ENCODE measurements at places on chromosomes 7 and 10.
A peak's percentile ranks its signal among the peaks of the same experiment; 100 is the strongest.

- no peak for DNase-seq
Observed at GRCh38 chr7:75546237-75547015, 54.3 kb downstream of the SPDYE5 start.

DNA sequence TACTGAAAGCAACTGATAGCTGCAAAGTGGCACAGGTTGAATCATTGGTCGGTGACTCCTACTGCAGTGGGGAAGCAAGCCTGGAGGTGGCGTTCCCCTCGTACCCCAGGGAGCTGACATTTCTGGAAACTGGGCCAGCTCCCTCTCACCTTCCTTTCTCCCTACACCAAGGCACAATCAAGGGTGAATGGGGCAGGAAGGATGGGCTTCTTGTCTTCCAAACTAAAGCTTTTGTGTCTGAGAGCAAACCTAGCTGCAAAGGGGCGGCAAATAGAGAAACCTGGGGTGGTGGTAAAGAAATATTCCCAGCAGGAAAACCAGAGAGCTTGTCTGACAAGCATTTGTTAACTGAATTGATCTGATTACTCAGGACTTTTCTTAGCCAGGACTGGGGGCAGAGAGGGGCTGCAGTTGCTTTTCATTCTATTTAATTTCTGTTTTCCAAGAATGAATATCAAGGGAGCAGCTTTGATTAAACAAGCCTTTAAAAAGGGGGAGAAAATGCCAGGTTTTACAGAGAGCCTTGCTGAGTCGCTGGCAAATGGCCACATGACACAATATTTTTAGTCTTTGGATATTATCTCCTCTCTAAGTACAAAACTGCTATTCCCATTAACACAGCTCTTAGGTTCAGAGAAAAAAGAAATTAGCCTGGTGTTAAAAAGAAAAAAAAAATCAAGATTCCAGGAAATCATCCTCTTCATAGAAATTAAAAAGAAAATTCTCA, 27.8 kb downstream of the CDHR3 start:
- DNase-seq = no peak

DNA sequence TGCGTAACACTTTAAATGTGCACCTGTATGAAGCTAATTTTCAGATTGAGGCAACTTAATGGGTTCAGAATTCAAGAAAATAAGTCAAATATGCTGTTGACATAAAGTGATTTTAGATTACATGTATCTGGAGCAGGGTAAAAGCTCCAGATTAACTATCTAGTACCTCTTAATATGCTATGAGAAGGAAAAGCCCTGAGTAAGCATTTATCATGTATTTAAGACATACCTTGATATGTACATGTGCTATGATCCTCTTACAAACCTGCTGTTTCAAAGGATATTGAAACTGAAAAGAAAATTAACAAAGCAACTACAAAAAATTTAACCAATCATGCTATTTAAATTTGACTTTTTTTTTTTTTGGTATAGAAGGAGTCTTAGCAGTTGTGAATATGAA, 4.5 kb downstream of the SPAG6 start:
- DNase-seq = no peak

- DNase-seq = no peak
Observed at GRCh38 chr10:45433716-45434469, 59.9 kb downstream of the ALOX5 start.

- DNase-seq = no peak
Observed at GRCh38 chr10:127790066-127790624, 53.2 kb downstream of the FOXI2 start.

GRCh38 chr7:70487886-70488285, 644.1 kb upstream of the GALNT17 start:
- no peak for DNase-seq

- DNase-seq = no peak
Observed at GRCh38 chr7:1369916-1370657, 89.2 kb downstream of the MICALL2 start.

- DNase-seq = no peak
Observed at GRCh38 chr10:31602541-31603234, 283.7 kb downstream of the ZEB1 start.

DNA sequence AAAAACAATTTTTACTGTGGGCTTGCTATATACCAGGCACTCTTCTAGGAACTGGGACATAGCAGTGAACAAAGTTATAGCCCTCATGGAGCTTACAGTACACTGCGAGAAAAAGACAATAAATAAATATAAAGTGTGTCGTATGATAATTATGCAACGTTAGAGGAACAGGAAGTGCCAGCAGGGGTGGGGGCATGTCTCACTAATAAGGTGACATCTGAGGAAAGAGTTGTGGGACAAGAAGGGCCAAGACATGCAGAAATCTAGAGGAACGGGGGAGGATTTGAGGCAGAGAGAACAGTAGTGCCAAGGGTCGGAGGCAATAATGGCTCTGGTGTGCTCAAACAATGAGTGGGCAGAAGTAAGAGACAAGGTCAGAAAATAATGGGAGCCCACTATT, 52.8 kb downstream of the LMBR1 start:
- DNase-seq = no peak

DNA sequence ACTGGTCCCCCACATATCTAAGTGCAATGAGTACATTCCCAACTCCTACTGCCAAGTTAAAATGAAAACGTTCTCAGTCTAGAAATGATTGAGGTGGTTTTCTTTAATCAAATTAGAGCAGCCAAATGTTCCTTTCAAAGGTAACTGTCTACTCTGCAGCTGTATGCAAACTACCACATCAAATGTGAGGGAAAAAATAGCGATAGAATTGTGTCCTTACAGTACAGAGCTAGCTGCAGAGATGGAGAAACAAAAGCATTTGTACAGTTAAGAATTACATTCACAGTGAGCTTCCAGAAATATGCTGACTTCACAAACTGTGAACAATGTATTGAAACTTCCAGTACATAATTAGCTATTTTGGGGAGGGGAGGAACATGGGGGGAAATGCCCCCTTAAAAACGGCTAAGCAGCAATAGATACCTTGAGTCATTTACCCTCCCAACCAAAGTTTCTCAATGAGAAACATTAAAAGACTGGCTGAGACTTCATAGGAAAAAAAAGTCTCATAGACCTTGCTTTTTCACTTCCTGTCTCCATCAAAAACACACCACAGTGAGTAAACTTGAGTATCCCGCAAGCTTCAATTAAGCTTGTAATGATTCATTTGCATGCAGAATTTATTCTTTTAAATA, 22.9 kb downstream of the CDK6 start:
- peak; percentile 47 for DNase-seq

DNA sequence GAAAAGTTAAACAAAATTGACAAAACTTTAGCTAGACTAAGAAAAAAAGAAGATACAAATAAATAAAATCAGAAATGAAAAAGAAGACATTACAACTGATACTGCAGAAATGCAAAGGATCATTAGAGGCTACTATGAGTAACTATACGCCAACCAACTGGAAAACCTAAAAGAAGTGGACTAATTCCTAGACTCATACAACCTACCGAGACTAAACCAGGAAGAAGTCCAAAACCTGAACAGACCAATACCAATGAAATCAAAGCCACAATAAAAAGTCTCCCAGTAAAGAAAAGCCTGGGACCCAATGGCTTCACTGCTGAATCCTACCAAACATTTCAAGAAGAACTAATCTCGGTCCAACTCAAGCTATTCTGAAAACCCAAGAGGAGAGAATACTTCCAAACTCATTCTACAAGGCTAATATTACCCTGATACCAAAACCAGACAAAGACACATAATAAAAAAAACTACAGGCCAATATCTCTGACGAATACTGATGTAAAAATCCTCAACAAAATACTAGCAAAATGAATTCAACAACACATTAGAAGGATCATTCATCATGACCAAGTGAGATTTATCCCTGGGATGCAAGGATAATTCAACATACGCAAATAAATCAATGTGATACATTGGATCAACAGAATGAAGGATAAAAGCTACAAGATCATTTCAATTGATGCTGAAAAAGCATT, 20.3 kb downstream of the ELAPOR2 start:
- no peak for DNase-seq

GRCh38 chr10:88932539-88933256, 19.9 kb downstream of the ACTA2 start:
- DNase-seq = peak; percentile 50

DNA sequence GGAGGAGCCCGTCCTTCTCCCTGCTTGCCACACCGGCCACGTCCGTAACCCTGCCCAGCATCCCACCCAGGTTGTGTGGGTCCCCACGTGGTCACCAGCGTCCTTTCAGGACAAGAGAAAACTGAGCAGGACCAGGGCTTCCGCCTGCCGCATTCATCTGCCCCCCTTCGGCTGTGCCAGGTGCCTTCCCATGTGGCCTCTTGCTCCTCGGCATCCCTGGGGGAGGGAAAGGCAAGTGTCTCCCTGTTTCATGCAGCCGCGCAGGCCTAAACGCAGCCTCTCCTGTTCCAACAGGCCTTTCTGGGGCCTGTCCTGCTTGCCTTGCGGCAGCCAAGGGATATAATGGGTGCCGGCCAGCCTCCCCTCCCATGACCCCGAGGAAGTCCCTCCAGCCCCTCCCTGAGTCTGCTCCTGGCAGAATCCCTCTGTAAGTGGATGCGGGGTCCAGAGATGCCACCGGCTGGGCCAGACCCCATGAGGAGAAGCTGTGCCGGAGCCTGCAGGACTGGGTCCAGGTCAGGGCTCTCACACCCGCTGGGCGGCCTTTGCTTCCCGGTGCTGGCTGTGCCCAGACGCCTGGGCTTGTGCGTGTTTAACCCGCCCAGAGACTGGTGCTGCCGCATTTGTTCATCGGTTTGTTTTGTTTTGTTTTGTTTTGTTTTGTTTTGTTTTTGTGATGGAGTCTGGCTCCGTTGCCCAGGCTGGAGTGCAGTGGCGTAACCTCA, 23.1 kb downstream of the SHH start:
- no peak for DNase-seq

GRCh38 chr10:117134056-117134305, 4.1 kb downstream of the VAX1 start:
- no peak for DNase-seq

DNA sequence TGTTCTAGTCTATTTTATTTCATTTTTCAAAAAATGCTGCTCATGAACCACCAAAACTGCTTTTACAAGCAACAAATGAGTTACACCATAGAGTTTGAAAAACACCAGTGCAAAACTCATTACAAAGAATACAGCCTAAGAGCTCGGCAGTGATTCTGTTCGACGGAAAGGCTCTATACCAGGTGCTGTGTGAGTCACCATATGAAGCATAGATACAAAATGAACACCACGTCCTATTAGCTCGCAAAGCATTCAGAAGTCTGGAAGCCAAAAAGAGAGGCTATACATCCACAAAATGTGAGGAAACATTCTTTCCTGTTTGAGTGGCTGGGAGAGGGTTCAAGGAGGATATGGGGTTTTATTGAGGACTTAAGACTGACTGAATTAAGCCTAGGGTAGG, 136.1 kb downstream of the ATE1 start:
- DNase-seq = no peak

DNA sequence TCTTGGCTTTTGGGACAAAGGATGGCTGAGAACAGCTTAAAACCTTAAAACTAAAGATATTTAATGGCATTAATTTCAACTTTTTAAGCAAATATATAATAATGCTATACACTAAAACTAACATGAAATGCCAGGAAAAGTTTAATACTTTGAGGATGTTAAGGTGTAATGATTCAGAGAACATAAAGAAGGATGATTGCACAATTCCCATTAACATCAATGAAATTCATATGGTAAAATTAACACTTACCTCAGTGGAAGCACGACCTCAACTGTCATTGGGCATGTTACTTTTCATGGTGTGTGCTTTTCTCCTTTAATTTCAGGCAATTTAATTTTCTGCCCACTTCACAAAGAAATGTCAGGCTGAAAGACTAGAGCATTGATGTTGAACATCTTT, 171.7 kb downstream of the KCND2 start:
- no peak for DNase-seq

- DNase-seq = no peak
Observed at GRCh38 chr10:114477285-114477684, 73.0 kb upstream of the AFAP1L2 start.

GRCh38 chr7:109835577-109835976, 1255.3 kb upstream of the LRRN3 start:
- no peak for DNase-seq

DNA sequence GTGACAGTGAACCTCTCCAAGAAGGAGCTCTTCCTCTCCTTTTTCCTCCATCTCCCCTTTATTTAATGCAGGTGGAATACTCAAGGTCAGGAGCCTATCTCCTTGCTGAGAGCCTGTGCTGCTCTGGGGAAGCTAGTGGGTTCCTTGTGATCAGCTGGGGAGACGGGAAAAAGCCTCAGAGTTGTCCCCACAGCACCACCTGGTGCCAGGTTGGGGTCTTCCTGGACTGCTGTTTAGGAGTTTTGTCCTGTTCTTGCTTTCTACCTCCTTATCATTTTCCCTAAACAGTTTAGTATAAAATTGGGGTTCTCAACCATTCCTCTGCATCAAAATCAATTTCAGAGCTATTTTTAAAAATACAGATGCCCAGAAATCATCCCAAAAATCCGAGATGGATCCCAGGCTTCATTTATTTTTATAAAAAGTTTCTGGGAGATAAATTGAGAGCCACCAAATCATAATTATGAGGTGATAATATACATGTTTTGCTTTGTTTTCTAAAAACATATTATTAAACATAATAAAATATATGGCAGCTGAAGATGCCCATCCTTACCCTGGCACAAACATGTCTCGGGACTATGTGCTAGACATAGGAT, 44.3 kb downstream of the MACC1 start:
- DNase-seq = no peak

DNA sequence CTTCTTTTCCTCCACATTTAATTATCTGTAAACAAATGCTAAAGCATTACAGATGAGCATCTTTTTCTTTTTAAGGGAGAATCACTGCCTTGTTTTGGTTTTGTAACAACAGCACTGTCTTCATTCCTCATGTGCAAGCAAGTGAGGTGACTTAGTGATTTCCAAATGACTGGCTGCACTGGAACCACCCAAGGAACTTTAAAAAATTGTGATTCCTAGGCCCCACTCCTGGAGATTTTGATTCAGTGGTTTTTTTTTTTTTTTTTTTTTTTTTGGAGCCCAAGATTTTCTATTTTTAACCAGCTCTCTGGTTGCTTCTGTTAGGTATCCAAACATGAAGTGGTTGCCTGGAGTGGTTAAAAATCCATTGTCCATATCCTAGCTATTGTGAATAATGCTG, 176.2 kb downstream of the LRMDA start:
- DNase-seq = no peak

DNA sequence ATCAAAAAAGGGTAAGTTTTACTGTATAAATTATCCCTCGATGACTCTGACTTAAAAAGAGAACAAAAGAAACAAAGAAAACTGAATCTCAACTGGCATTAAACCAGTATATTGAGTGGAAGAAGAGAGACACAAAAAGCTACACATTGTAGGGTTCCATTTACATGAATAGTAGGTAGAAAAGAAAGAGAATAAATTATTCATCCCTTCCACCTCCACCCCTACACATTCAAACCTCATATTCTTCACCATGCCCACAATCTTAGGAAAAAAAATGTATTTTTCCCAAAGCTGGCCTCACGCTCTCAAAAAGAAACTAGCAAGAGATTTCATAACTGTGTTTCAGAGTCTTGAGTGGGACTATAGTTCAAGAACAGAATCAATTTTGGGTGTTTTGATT, 346.8 kb upstream of the AOAH start:
- no peak for DNase-seq

All from CD4-positive, alpha-beta memory T cell (primary cell).